ENCODE measurements at places on chromosomes 11 and 22.

- DNase-seq = no peak
Measured at GRCh38 chr11:112051768-112052167, 22.0 kb downstream of the PIH1D2 start.

DNA sequence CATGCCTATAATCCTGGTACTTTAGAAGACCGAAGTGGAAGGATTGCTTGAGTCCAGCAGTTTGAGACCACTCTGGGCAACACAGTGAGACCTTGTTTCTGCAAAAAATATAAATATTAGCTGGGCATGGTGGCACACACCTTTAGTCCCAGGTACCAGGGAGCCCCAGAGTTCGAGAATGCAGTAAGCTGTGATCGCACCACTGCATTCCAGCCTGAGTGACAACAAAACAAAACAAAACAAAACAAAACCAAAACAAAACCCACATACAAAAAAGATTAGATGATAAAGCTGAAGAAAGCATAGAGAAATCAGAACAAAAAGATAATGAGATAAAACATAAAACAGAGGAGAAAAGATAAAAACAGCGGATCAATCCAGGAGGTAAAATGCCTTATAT is 62.1 kb downstream of the TCF20 start:
- no peak for DNase-seq

GRCh38 chr22:35454416-35455054 is 54.6 kb downstream of the MCM5 start:
- peak; percentile 27 for DNase-seq

- no peak for DNase-seq
Measured at GRCh38 chr11:56967726-56968125, 21.0 kb upstream of the OR5AK2 start.

GRCh38 chr11:130600616-130601015 is 152.2 kb downstream of the ADAMTS15 start:
- DNase-seq = no peak

DNA sequence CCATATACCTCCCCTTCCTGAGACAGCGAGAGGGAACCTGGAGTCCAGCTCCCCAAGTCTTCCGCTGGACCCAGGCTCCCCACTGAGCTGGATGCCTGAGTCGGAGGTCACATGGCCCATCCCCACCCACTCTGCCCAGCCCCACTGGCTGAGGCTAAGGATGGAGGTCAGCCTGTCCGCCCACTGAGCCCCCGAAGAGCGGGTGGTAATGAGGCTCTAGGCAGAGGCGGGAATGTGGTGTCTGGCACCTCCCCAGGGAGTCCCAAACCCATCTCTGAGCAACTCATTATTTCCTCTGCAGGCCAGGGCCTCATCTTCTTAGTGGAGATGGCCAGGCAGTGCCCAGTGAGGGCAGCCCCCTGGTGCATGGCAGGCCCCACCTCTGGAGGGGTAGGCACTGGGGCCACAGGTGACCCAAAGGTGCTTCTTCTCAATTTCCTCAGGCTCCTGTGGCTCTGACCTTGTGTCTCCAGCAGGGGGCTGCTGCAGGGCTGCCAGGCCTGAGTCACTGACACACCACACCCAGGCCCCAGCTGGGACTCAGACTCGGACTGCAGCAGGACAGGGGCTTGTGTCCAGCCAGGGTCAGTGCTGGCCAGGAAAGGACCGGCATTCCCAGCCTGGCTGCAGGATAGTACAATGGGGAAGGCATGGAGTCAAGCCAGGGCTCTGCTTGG is 10.2 kb upstream of the PDE2A start:
- peak; percentile 75 for DNase-seq

- peak; percentile 11 for DNase-seq
Measured at GRCh38 chr11:17915500-17916143, 97.2 kb downstream of the SERGEF start.

GRCh38 chr22:36839356-36840073 is 21.3 kb upstream of the NCF4 start:
- peak; percentile 18 for DNase-seq

GRCh38 chr11:2459016-2459725 is 14.4 kb downstream of the KCNQ1 start:
- DNase-seq = no peak

DNA sequence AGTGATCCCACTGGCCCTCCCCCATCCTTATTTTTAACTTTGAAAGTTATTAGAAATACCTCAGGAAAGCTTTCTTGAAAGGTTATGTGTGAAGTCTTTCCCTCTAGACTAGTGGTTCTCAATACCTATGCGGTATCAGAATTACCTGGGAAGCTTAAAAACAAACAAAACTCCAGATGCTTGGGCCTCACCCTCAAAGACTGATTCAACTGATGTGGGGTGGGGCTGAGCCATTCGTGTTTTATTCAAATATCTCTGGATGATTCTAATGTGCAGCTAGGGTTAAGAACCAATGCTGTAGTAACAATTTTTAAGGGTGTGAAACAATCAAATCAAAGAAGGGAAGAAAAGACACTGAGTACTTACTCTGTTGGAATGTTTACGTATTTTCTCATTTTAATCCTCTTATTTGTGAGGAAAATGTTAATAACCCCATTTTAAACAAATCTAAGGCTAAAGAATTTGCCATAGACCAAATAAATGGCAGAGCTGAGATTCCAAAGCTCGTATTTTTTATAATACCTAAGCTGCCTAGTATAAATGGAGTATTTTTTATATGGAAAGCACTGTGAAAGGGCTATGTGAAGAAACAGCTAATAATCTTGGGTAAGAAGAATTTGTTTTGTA is 47.6 kb downstream of the PLEKHB1 start:
- DNase-seq = no peak

GRCh38 chr11:73140213-73141030 is 1.7 kb downstream of the FCHSD2 start:
- DNase-seq = peak; percentile 62

- DNase-seq = no peak
Measured at GRCh38 chr11:114609429-114609828, 13.8 kb upstream of the NXPE4 start.

GRCh38 chr11:444396-445144 is 2.8 kb upstream of the ANO9 start:
- peak; percentile 27 for DNase-seq

DNA sequence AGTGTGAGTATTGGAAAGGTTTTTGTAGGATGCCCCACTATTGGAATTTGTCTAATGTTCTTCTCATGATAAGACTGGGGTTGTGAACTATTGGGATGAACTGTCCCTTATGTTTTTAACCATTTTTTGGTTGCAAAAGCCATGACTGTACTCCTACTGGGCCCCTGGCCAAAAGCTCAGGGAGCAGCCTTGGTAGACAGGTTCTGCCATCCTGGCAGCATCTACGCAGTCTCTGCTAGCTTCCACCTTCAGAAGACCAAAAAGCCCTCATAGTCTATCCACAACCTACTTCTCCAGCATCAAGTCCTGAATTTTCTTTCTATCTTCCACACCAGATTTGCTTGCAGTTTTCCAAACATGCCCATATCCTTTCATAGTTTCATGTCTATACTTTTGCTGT is 211.8 kb downstream of the TENM4 start:
- DNase-seq = no peak

- DNase-seq = no peak
Measured at GRCh38 chr11:1792461-1792860, 28.7 kb upstream of the CTSD start.

GRCh38 chr11:92682136-92682535 is 287.3 kb upstream of the MTNR1B start:
- no peak for DNase-seq

DNA sequence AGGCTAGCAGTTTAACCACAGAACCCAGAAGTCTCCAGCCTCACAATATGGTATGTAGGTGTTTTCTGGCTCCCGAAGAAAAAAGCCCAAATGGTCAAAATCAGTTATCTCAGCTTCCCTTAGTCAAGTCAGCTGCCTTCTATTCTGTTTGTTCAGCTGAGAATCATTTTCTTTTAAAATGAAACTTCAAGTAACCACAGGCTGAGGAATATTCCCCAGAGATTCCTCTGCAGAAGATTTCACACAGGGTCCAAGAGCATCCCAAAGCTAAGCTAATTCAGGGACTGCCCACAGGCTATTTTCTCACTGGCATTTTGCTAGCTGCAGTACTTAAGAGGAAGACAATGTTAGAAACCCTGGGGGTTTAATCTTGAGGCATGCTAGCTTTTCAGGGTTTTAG is 977.0 kb upstream of the CHORDC1 start:
- DNase-seq = peak; percentile 35

GRCh38 chr22:48556751-48557150 is 1270.9 kb downstream of the BRD1 start:
- DNase-seq = no peak

DNA sequence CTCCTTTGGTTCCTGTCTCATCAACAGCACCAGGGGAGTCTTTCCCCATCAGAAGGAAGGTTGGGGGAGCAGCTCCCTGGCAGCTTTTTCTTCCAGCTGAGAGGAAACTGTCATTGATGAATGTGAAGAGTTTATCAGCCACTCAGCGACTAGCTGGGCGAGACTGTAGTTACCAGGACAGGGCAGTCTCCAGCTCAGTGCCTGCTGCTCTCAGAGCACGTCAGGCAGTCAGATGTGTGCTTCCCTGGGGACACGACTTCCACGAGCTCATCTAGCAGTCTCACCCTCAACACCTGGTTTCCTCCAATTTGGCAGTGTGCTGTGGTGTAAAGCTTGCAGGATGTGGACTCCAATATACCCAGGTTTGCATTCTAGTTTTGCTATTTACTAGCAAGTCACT is 12.5 kb upstream of the C1QTNF4 start:
- DNase-seq = no peak

GRCh38 chr22:36965696-36966095 is 52.3 kb downstream of the CSF2RB start:
- no peak for DNase-seq

DNA sequence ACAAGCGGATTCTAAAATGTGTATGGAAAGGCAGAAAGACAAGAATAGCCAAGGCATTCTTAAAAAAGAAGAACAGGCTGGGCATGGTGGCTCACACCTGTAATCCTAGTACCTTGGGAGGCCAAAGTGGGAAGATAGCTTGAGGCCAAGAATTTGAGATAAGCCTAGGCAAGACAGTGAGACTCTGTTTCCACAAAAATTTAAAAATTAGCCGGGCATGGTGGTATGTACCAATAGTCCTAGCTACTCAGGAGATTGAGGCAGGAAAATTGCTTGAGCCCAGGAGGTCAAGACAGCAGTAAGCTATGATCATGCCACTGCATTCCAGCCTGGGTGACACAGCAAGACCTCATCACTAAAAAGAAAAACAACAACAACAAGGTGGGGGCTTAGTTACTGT is 46.0 kb upstream of the PPP2R1B start:
- DNase-seq = no peak

GRCh38 chr11:27357250-27357649 is 5.8 kb downstream of the CCDC34 start:
- DNase-seq = no peak

- peak; percentile 61 for DNase-seq
Measured at GRCh38 chr22:26589367-26589844, 526 bp downstream of the TPST2 start.

GRCh38 chr22:26665813-26666231 is 8.4 kb downstream of the MIAT start:
- peak; percentile 81 for DNase-seq

DNA sequence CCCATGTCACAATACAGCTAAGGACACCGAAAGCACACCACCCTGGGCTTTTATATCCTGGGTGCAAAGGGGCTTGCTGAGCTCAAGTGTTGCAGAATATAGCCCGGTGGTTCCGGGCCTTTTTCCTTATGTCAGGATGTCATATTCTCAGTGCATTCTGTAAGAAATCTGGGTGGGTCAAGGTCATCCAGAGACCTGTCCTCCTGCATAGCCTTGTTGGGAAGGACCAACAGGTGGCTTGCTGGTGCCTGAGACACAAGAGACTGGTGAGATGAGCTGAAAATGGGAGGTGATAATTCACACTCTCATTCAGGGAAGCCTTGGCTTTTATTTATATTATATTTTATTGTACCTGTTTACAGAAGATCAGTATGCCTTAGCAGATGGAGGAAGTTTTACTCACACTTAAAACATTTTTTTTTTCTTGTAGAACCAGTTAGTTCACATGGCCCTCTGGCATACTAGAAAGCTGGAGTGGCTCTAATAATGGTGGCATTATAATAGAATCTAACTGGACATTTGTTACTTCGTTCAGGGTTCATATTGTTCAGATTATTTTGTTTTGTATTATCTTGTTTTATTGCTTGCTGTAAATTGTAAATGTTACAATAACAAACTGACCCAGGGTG is 14.6 kb upstream of the TMEM123 start:
- DNase-seq = no peak

- DNase-seq = peak; percentile 52
Measured at GRCh38 chr11:29260939-29261705, 755.7 kb downstream of the KCNA4 start.

GRCh38 chr11:45890886-45891550 is 5.6 kb downstream of the MAPK8IP1 start:
- DNase-seq = no peak

GRCh38 chr11:9568854-9569587 is 4.4 kb upstream of the WEE1 start:
- peak; percentile 94 for DNase-seq

GRCh38 chr11:131671320-131671719 is 300.9 kb downstream of the NTM start:
- DNase-seq = no peak

GRCh38 chr11:94128291-94128745 is 323 bp upstream of the PANX1 start:
- no peak for DNase-seq

DNA sequence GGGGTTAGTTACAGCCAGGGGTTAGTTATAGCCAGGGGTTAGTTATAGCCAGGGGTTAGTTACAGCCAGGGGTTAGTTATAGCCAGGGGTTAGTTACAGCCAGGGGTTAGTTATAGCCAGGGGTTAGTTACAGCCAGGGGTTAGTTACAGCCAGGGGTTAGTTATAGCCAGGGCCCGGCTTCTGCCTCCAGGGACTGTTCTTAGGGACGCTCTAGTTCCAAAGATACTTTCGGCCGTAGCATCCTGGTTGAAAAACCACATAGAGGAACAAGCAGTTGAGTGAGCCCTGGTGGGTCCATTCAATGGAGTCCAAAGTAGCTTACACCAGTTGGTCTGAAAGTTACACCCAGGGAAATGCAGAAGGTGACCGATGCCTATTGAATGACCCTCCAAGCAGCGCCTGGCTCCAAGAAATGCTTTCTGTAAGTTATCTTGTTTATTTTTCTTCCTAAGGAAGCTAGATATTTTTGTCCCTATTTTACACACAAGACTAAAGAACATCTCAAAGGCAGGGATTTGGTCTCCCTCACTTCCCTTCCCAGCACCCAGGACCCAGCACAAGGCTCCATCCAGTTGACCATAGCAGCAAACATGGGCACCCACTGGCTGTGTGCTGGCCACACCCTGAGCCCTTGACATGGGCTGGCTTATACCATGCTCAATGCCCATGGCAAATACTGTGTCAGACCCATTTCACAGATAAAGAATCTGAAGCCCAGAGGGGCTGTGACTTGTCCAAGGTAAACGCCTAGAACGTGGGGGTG is 49.7 kb upstream of the SHISAL1 start:
- DNase-seq = peak; percentile 60
